ENCODE measurements at places on chromosomes 11 and 22.

DNA sequence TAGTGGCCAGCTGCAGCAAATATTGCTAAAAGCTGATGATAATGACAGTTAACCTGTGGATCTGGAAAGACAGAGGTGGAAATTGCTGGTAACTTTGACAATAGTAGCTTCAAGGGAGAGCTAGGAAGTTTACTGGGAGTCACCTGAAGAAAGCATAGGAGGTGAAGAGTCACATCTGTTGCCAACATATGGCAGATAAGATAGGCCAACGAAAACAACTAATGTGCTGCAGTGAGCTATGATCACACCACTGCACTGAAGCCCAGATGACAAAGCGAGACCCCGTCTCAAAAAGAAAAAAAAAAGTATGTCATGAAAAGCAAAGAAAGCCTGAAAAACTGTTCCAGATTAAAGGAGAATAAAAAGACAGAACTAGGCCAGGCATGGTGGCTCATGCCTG, 4.3 kb upstream of the PRDM10 start:
- DNase-seq: no peak

DNA sequence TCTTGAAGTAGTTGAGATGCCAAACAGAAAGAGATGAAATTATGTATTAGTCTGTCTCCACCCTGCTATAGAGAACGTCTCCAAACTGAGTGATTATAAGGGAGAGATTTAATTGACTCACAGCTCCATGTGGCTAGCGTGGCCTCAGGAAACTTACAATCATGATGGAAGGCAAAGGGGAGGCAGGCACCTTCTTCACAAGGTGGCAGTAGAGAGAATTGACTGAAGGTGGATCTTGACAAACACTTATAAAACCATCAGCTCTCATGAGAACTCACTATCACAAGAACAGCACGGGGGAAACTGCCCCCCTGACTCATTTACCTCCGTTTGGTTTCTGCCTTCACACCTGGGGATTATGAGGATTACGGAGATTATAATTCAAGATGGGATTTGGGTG, 794.0 kb downstream of the CNTN5 start:
- DNase-seq: no peak

- no peak for DNase-seq
These were observed 565.5 kb upstream of the ANO3 start for GRCh38 chr11:25766332-25767015.

DNA sequence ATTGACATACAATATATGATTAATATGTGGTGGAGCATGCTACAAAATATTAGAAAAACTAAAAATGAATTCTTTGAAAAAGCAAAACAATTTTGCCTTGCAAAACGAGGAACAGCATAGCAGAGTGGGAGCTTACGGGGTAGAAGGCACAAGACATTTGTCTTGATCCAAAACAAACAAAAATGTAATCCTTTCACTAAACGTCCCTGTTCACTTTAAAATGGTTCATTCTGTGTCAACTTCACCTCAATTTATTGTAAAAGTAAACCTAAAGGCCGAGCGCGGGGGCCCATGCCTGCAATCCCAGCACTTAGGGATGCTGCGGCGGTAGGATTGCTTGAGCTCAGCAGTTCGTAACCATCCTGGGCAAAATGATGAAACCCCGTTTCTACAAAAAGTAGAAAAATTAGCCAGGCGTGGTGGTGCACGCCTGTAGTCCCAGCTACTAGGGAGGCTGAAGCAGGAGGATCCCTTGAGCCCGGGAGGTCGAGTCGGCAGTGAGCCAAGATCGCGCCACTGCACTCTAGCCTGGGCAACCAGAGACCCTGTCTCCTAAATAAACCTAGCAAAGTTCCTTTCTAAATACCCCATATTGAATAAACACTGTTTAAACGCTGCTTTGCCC, 2.0 kb downstream of the PRDM10 start:
- no peak for DNase-seq

DNA sequence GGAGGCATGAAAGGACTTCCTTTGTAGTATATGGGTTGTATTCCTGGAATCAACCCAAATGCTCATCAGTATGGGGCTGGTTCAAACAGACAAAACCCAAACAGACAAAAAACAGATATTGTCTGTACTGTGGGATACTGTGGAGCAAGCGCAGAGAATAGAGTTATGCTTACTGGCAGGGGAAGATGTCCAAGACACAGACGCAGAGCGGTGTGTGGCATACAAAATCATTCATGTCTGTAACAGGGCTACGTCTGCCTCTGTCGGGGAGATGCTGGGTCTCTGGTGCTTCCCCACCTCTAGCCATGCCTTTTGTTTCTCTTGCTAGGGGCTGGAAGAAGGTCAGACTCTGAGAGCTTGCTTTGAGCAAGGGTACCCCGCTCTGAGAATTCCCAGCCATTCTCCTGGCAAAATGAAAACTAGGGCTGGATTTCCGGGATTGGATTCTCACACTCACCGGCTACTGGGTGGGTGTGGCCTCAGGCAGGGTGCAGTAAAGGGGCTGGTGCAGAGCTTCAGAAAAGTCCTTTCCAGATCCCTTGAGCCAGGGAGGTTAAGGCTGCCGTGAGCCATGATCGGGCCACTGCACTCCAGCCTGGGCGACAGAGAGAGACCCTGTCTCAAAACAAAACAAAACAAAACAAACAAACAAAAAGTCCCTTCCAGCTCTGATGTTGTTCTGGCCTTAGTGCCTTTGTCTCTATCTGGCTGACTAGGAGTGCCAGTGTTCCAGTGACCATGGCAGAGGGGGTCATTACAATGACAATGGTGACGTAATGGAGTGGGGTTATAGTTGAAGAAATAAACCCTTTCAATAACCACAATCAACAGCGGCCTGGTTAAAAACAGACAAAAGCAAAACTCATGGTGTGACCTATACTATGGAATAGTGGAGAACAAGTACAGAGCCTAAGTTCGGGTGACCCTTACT, 2.9 kb upstream of the ABCC8 start:
- DNase-seq: peak; percentile 19

GRCh38 chr22:40258501-40258915, 80.8 kb downstream of the TNRC6B start:
- DNase-seq: no peak
